ENCODE measurements at places on chromosomes 13 and 19. TPM values are rescaled to one million over a fixed set of nuclear protein-coding genes. Genes with fewer than 3 reads are reported as not detected.

DNA sequence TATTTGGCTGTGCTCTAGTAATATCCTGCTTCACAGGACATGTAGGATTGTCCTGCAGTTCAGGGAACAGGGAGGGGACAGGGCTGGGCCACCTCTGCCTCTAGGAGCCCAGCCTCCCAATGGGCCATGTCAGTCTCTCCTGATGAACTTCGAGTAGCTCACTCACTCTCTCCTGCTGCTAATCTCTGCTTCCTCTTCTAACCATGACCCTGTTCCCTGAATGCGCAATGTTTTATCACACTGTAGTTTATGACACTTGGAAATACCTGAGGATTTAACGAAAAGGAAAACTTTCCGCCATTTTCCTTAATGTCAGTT lies 9.2 kb downstream of the PARP4 start:
- no peak overlapping the region for H3K4me3 ChIP-seq
- H3K36me3 ChIP-seq: no peaks in the 10 kb centered on the region
- no peaks in the 10 kb centered on the region for H3K27me3 ChIP-seq
- H3K27ac ChIP-seq: no peak overlapping the region

- no peaks in the 10 kb centered on the region for H3K4me1 ChIP-seq
- H3K36me3 ChIP-seq: no peaks in the 10 kb centered on the region
- H3K27ac ChIP-seq: no peak overlapping the region
These were observed 1.1 kb upstream of the ZNF45 start for GRCh38 chr19:43936188-43936587.

DNA sequence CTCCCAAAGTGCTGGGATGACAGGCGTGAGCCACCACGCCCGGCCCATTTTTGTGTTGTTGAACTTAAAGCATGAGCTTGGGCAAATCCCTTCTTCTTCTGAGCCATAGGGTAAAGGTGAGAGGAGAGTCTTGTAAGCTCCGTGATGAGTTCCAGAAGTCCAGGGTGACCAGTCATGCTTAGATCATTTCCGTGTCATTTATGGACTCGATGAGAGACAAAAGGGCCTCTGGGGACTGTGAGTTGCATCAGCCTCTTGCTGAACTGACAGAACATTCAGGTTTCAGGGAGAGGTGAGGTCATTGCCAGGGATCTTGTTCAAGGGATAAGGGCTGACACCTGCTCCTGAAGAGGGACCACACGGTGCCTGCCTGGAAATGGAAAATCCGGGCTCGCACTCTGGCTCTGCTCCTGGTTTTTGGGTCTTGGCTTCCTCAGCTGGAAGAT lies 53.6 kb downstream of the GADD45B start:
- no peaks in the 10 kb centered on the region for H3K4me1 ChIP-seq
- no peak for DNase-seq
- H3K4me3 ChIP-seq: no peak overlapping the region
- H3K36me3 ChIP-seq: no peaks in the 10 kb centered on the region
- no peaks in the 10 kb centered on the region for H3K27me3 ChIP-seq
- no peak overlapping the region for H3K27ac ChIP-seq

Gene WDR62
- not detected for total RNA-seq

Gene OR1I1
- total RNA-seq: not detected
